ENCODE measurements at places on chromosomes 13 and 19.

DNA sequence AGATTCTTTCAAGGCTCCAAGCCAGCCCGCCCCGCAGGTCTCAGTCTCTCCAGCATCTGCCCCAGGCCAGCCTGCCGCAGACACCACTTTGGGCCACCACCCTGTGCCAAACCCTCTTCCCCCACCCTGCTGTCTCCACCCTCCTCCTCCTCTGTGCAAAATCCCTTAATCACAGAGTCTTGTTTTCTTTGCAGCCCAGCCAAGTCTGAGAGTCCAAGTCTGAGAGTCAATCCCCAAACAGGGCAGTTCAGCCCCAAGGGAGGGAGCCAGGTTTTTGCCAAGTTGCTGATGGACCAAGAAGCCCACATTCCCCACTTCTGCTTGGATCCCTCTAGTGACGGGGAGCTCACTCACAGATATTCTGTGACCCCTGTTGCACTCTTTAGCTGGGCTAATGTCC, 3.1 kb downstream of the ADAMTS10 start:
- no peak for DNase-seq

- no peak for DNase-seq
Measured at GRCh38 chr13:67101730-67102467, 128.2 kb downstream of the PCDH9 start.

DNA sequence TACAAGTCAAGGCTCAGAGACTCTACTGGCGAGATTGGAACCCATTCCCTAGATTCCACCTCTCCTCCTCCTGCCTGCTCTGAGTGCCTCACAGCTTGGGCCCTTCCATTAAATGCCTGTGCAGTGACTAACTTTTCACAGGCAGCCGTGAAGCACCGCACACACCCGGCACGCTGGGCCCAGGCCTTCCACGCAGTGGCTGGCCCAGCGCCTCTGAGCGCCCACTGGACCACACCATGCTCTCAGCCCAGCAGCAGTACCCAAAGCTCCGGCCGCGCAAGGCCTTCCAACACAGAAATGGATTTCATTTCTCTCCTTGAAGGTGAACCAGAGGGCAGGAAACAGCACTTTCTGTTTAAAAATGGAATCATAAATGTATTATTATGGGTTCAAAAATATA, 26.0 kb downstream of the RAB20 start:
- DNase-seq: no peak

- DNase-seq: no peak
Measured at GRCh38 chr13:22060187-22060586, 389.3 kb downstream of the FGF9 start.

DNA sequence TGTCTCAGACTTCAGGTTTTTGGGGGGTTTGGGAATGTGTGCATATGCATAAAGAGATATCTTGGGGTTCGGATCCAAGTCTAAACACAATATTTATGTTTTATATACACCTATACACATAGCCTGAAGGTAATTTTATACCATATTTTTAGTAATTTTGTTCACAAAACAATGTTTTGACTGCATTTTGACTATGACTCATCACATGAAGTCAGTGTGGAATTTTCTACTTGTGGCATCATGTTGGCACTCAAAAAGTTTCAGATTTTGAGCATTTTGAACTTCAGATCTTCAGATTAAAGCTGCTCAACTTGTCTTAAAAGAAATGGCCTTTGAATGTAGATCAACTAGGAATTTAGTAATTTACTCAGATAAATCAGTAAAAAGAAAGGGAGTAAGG, 712.9 kb upstream of the GPC6 start:
- no peak for DNase-seq

GRCh38 chr19:48006762-48007161, 12.3 kb downstream of the ELSPBP1 start:
- no peak for DNase-seq

DNA sequence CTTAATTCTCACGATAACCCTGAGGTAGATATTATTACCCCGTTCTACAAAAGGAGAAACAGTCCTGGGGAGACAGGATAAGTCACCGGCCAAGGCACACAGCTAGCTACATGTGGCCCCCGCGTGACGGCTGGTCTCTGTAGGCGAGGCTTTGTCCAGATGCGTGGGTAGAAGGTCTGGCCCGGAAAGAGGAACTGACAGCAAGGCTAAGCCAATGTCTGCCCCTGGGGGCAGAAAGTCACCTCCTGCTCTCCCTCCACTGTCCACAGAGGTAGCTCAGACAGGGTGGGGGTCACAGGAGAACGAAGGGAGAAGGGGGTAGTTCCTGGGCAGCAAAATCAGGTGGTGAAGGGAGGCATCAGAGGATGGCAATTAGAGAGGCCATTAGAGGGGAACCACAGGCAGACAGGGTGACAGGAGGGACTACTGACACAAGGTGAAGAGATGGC, 1.8 kb downstream of the APOC4 start:
- no peak for DNase-seq

DNA sequence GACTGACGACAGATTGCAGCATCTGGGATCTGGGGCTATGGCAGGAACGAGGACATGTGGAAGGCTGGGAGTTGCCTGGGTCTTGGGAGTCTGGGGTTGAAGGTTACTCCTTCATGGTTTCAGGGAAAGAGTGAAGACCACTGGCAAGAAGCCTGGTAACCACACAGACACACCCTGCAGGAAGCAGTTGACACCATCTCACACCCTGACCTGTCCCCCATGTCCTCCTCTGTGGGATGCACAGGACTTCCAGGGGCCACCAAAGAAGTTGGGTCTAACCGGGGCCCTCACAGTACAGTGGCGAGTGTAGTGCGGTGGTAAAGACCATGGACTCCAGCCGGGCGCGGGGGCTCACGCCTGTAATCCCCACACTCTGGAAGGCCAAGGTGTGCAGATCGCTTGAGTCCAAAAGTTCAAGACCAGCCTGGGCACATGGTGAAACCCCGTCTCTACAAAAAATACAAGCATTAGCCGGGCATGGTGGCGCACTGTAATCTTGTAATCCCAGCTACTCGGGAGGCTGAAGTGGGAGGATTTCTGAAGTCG, 10.6 kb upstream of the FFAR2 start:
- DNase-seq: no peak

- DNase-seq: no peak
Measured at GRCh38 chr19:34540811-34541557, 59.4 kb downstream of the WTIP start.

GRCh38 chr13:110408286-110408685, 101.2 kb downstream of the COL4A2 start:
- no peak for DNase-seq

- DNase-seq: no peak
Measured at GRCh38 chr13:31965361-31966066, 66.1 kb upstream of the FRY start.

GRCh38 chr13:39602277-39602613, 748 bp downstream of the LHFPL6 start:
- DNase-seq: no peak

- peak; percentile 91 for DNase-seq
Measured at GRCh38 chr13:91347202-91347995, at the start of gene MIR17HG. TSS of gene MIR17HG (plus strand) at chr13:91347687.

DNA sequence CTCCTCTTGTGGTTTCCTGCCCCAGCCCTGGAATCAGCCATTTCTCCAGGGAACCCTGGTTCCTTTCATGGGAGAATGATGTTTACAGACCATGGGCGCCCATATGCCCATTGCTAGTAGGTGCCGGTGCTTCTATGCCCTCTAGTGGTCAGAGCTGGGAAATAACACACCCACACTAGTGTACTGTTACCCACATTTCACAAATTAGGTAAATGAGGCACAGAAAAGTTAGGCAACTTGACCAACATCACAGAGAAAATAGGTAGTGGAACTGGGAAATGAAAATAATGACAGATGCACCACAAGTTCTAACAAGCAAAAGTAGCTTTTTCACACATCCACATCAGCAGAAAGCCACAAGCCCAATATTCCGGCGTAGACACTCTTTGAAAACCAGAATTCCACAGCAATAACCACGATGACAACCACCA, 1.3 kb upstream of the CEACAM3 start:
- DNase-seq: peak; percentile 51

DNA sequence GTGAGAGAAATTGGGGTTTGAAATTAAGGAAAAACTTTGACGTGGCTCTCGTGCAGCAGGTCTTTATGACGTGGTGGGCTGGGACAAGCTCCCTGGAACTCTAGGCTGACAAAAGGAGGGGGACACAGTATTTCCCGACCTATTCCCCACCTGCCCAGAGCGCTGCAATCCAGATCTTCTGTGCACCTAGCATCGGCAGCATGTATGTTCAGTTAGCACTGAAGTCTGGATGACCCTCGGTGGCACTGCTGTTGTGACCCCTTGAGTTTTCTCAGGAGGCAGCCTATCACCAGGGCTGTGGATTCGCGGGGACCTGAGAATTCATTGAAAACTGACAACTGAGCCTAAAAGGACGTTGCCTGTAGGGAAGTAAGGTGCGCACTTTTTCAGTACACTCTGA, 9.1 kb upstream of the ZNF536 start:
- DNase-seq: no peak

GRCh38 chr19:49524812-49525455, 2.9 kb upstream of the RCN3 start:
- DNase-seq: no peak

GRCh38 chr19:12648088-12648487, 18.5 kb downstream of the MAN2B1 start:
- no peak for DNase-seq

GRCh38 chr13:26742691-26743358, 17.8 kb downstream of the GPR12 start:
- DNase-seq: no peak

DNA sequence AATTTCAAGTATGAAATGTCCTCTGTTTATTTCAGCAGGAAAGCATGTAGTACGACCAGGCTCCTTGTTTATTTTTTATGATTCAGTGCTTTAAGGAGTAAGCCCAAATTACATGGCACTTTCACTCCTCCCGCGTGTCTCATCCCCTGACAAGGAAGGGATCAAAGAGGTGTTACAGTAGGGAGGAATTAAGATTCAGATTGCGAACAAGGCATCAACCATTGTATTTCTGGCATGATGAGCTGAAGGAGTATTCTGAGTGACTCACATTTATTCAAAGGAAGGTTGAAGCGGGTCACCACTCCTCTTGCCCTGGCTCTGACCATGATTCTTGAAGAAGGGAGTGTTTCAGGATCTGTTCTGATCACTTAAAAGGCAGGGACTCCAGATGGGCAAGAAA, 46.1 kb upstream of the CNMD start:
- DNase-seq: no peak

GRCh38 chr13:97058926-97059325, 64.7 kb upstream of the OXGR1 start:
- no peak for DNase-seq

GRCh38 chr19:33214596-33214995, 11.1 kb downstream of the SLC7A10 start:
- no peak for DNase-seq

- no peak for DNase-seq
Measured at GRCh38 chr13:51637852-51638215, 53.6 kb downstream of the WDFY2 start.

GRCh38 chr13:111627596-111627995, 307.2 kb downstream of the TEX29 start:
- DNase-seq: no peak

DNA sequence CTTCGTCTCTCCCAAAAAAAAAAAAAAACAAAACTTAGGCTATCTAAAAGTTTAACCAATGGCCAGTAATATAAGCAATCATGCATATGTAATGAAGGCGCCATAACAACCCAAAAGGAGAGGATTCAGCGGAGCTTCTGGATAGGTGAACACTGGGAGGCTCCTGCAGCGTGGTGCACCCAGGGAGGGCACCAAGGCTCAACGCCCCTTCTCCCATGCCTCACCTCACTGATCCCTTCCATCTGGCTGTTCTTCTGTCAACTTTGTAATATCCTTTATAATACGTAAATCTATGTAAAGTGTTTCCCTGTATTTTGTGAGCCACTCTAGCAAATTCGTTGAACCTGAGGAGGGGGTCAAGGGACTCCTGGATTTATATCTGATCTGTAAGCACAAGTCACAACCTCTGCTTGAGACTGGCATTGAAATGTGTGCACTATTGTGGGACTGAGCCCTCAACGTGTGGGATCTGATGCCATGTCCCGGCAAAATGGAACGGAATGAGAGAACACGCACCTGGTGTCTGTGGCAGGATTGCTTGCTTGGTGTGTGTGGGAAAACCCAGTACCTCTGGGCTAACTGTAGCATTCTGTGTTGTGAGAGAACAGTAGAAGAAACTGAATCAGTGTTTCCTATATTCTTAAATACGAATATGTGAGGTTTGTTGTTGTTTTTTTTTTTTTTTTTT, 521 bp upstream of the ZNF665 start:
- DNase-seq: no peak

DNA sequence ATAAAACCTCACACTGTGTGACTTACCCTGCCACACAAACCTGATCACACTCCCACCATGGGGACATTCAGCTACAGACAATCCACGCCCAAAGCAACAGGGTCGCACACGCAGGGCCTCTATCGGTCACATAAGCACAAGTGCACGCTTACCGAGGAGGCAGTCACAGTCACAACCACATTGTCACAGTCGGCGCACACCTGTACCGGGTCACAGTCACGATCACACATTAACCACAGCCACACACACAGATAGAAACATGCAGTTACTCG, 579 bp downstream of the ZNF566 start:
- DNase-seq: peak; percentile 13

DNA sequence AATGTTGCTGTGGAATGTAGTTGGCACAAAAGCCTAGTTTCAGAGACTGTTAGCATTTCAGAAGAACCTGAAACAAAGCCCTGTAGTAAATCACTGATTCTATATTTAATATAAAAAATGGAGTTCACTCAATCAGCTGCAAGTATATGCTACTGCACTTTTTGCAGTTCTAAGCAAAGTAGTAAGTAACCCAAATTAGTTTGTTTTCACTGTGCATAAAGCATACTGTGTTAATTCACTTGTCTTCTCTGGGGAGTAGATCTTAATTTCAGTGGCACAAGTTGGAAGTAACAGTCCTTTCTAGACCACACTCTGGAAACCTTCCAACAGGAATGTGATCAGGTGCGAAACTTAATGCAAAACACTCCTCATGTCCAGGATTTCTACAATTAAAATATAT, 139.3 kb downstream of the DACH1 start:
- DNase-seq: no peak

DNA sequence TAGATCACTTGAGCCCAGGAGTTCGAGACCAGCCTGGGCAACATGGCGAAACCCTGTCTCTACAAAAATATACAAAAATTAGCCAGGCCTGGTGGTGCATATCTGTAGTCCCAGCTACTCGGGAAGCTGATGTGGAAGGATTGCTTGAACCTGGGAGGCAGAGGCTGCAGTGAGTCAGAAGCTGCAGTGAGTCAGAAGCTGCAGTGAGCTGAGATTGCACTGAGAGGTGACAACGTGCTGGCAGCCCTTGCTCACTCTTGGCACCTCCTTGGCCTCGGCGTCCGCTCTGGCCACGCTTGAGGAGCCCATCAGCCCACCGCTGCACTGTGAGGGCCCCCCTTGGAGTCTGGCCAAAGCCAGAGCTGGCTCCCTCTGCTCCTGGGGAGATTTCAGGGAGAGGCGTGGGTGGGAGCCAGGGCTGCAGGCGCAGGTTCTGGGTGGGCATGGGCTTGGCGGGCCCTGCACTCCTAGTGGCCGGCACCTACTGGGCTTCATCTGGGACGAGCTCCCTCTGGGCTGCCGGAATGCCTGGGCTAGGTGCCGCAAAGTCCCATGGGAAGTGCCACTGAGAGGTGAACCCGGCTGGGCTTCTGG, 39.5 kb upstream of the RPL21 start:
- DNase-seq: no peak

Measured in stimulated activated CD4-positive, alpha-beta T cell treated with anti-CD3 and anti-CD28 coated beads, TNF-alpha, amount 100 ng/mL, for 24 hours (primary cell).